ENCODE measurements at places on chromosomes 6 and 20.

DNA sequence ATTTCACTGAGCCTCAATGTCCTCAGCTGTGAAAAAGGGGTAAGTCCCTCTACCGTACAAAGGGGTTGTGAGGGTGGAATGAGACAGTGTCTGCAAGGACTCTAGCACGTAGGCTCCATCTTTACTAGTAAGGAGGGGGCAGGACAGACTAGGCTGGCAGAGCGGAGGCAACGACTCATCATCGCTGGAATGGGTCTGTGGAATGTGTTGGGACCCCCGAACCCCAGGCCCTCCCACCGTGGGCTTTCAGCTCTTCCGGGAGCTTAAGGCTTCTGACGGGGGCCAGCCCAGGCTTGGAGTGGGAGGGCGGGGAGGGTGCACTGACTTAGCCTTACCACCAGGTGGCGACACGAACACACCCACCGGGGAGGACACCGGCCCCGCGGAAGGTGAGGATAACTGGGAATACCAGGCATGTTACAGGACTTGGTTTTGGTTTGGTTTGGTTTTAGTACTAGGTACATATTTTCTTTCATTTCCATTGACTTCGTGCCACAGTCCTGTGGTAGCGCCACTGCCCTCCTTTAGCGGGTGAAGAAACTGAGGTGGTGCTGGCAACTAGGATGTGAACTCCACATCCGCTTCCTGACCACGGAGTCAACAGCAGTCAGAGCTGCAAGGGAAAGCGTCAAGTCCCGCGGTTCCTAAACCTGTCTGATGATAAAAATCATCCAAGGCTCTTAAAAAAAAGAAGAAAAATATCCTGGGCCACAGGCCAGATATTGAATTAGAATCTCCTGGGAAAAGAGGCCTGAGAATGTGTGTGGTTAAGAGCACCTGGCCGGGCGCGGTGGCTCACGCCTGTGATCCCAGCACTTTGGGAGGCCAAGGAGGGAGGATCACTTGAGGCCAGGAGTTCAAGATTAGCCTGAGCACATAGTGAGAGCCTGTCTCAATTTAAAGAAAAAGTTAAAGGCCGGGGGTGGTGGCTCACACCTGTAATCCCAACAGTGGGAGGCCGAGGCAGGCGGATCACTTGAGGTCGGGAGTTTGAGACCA lies 10.3 kb upstream of the TULP1 start:
- peak; percentile 1 for DNase-seq

- DNase-seq, result no peak
These were observed 33.7 kb upstream of the PLEKHG1 start for GRCh38 chr6:150565945-150566344.

DNA sequence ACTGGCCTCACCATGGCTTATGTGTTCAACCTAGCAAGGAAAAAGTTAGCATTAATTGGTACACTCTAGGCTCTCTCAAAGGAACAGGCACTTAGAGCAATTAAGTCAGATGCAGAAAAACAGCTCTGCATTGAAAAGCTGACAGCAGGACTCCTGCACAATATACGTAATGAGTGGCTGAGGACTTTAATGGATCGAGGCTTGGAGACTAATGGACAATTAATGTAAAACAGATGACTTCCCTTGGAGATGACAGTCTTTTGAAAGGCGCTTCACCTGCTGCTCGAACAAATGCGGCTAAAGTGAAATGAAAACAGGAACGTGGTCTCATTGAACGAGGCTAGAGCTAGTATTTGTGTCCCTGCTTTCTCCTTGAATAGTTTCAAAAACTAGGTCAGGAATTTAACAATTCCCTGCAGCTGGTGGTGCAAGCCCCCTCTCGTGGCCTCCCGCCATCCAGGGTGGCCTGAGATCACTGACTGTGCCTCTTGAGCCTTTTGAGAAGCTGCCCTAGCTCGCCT lies 137.1 kb downstream of the ELOVL4 start:
- peak; percentile 99 for DNase-seq

GRCh38 chr6:151293688-151294016 lies 53.9 kb downstream of the AKAP12 start:
- DNase-seq, result no peak

DNA sequence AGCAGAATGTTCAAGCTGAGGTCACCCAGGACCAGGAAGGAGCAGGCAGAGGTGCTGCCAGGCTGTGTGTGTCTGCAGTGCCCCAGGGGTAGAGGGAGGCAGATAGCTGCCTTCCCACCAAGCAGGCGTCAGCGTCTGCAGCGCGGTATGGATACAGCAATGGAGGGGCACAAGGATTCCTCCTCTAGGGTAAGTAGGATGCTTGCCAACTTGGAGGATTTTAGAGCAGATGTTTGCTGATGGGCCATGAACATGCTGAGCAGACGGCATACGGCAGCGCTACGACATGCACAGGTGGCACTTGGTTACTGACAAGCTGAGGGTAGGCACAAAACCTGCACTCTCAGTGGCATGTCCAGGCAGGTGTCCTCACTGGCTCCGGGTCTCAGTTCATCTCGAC lies 48.1 kb downstream of the PSMG4 start:
- no peak for DNase-seq

DNA sequence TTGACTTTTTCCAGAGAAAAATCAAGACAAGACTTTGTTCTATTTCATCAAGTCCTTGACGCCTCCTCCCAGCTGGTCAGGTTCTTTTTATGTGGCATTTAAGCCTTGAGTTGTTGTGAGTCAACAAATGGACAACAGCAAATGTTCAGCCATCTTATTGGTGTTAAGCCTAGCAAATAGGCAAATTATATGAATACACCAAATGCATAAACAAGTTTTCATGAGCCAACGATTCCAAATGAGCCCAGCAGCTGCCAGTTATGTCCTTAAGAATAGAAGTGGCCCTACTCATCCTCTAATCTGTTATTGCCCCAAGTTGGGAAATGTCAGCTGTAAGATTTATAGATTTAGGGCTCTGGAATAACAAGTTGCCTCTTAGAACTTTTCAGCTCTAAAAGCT lies 312.0 kb downstream of the SOX4 start:
- no peak for DNase-seq

DNA sequence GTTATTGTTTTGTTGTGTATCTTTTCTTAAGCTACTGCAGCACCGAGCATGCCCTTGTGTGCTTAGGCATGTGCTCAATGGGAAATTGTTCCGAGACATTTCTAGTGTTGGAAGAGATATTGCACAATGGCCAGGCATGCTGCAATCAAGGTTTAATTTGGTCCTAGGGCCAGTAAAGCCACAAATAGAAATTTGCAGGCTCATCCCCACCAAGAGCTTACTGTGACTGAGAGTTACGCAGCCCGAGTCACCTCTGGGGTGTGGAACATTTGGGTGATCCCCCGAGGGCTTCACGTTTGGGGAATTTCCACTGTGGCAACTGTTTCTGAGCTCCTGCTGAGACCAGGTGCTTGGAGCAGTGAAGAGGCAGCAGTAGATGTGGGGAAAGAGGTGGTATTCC lies 65.8 kb downstream of the ADTRP start:
- DNase-seq, result no peak

GRCh38 chr6:9543649-9544048 lies 871.2 kb downstream of the TFAP2A start:
- no peak for DNase-seq

DNA sequence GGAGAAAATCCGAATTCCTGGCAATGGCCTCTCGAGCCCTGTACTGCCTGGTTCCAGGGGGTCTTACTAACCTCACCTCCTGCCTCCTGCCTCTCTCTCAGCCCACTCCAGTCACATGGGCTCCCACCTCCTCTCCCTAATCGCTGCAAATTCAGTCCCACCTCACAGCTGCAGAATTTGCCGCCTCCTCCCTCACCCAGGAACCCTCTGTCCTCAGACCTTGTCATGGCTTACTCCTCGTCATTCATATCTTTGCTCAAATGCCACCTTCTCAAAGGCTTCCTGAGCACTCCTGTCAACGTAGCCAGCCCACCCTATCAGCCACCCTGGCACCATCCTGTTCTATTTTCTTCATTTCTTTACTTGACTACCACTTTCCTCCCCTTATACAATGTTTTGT lies 89.0 kb downstream of the SLC2A10 start:
- DNase-seq, result no peak

DNA sequence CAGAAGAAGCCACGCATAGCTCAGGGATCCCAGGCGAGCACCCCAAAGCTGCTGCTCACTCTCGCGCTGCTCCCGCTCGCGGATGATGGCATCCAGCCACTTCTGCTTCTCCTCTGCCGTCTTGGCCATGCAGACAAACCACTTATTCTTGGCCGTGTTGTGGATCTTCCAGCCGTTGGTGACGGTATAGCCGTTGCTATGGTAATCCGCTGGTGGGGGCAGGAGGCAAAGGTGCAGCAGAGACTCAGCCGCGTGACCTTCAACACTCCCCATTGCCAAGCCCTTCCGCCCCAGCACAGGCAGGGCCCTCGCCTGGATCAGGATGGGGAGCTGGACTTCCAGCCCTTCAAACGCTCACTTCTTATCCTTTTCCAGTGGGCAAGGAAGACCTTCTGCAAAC lies 136.9 kb downstream of the PREX1 start:
- no peak for DNase-seq

GRCh38 chr20:15077733-15078250 lies 740.4 kb upstream of the FLRT3 start:
- no peak for DNase-seq

- DNase-seq, result no peak
These were observed 50.6 kb upstream of the LOC128125822 start for GRCh38 chr6:63521475-63522210.

DNA sequence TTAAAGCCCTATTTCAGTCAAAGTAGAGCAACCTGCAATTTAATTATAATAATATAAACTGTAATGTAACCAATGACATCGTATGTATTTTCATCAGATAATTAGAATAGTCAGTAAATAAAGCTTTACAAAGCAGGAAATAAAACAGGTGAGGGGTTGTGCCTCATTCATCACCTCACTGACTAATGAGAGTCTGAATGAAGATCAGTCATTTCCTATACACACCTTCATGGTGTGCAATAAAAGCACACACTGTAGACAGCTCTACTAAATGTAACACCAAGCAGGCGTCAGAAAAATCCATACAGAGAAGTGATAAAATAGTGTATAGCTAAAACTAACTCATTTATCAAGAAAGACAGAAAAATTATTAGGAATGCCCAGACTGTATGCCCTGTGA lies 105.9 kb downstream of the MAN1A1 start:
- no peak for DNase-seq

DNA sequence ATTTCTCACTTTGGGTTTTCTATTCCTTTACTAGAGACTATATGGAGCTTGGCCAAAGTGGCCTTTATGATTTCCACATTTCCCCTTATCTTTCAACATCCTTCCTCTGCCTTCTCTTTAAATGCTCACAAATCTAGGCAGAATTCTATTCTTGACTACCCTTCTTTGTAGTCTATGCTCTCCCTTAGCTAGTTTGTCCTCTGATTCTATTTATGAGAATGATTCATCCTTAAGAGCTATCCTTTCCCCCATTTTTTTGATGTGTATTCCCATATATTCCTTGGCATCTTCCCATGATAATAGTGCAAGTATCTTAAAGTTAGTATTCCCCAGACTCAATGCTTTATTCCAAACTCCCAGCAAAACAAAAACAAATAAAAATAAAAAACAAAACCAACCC lies 53.1 kb downstream of the IL20RA start:
- DNase-seq, result no peak

DNA sequence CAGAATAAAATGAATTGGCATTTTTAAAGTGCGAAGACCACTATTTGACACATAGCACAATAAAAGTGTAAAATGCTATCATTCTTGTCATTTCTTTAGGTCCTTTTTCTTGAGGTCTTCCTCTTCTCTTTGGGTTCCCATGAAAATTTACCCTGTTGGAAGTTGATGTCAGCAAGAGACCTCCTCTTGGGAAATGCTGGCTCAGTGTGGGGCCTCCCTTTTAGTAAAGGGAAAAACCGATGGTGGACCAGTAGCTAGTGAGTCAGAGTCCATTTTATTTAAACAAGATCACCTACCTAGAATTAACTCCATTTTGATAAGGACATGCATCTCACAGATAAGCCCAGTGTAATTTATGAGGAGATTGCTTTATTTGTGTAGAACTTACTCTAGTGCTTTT lies 37.7 kb upstream of the HLA-C start:
- DNase-seq, result no peak

GRCh38 chr6:10347561-10348327 lies 67.1 kb downstream of the TFAP2A start:
- DNase-seq, result no peak

DNA sequence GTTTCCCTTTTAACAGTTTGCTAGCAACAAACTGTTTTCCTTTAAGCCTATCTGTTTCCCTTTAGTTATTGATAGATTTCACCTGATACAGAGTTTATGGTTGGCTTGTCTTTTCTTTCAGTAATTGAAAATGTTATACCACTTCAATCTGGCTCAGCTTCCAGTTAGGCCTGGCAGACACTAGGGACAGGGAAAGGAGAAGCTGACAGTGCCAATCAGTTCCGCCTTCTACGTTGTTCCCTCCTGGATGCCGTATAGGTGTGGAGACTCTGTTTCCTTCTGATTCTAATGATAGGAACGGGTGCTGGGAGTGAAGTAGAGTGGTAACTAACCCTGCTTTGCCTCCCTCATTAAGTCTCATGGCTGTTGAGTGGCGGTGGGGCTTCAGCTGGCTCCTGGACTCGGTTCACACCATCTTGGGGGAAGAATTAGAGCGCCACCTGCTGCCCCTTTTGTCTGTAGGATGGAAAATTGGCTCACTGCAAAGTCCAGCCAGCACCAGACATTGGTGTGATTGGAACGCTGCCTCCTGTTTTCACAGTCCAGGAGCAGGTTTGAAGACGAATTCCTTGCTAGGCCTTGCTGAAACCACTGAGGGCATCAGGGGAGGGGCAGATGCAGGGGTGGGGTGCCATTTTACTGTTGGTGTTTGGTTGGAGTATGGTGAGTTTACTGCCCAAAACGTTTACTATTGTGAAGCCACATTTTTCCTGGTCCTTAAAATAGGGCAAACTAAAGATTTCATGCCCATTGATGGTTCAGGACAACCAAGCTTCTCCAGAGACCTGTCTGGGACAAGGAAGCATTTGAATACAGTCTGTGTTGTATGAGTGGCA lies 1729.5 kb downstream of the GRIK2 start:
- DNase-seq, result no peak

DNA sequence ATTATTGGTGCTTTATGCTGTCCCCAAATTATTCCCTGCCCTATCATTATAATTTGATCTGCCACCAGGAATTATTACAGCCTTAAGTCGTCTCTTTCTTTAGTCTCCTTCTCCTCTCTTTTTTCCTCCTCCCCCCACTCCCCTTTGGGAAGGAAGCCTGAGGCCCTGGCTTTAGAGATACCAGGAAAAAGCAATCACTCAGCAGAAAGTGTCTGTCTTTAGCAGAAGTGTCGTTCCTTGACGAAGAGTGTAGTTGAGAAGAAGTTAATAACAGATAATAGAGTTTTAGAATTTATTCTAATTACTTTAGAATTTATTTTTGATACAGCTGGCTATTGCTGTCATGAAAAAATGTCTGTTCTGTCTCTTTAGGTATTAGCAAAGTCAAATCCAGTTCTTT lies 16.5 kb downstream of the LIN28B start:
- no peak for DNase-seq
